Neural crest cell (in vitro differentiated cells): ENCODE measurements at places on chromosomes 12 and 14. TPM values are rescaled to one million over a fixed set of nuclear protein-coding genes. Genes with fewer than 3 reads are reported as not detected.

Gene GZMB
- not detected in 2 replicates for total RNA-seq

DNA sequence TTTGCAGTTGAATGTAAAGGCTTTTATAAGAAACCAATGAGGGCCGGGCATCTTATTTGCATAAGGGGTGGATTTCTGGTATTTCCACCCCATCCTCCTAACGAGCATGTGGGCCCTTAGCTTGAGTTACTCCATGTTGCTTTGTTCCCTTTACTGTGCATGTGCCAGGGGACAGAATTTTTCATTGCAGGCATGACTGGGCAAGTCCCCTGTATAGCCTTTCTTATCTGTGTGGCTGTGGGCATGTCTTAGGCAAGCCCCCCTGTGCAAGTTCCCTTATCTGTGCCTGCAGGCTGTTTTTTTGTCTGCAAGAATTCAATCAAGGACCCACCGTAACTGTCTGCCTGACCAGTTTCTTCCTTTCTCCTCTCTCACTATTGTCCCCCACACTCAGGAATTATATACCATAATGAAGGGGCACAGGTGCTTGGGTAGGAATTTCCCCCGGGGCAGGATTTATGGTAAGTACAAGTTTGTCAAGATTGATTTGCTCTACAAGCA, 152.2 kb upstream of the CNOT2 start:
- no peaks in the 10 kb centered on the region for H3K36me3 ChIP-seq
- no peak overlapping the region for H3K4me3 ChIP-seq
- H3K27ac ChIP-seq, result peak overlapping the region; percentile 30

DNA sequence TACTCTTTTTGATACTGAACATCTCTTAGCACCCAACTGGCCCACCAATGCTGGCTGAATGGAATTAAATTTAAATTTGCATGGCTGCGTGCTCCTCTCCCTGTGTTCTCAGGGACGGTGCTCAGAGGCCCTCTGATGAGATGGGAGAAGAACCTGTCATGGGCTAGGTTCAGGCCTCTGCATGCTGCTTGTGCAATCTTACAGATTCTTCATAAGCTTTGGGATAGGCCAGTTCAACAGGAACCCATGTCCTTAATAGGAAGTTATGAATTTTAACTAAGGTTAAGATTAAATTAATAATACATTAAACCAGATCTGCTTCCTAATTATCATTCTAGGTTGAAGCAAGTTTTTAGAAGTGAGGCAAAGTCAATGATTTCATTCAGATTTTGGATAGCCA, 119.7 kb upstream of the LRIG3 start:
- no peak overlapping the region for H3K4me3 ChIP-seq
- no peaks in the 10 kb centered on the region for H3K27me3 ChIP-seq
- H3K36me3 ChIP-seq, result no peaks in the 10 kb centered on the region
- H3K4me1 ChIP-seq, result peaks cover 75% of the 10 kb centered on the region
- DNase-seq, result no peak

DNA sequence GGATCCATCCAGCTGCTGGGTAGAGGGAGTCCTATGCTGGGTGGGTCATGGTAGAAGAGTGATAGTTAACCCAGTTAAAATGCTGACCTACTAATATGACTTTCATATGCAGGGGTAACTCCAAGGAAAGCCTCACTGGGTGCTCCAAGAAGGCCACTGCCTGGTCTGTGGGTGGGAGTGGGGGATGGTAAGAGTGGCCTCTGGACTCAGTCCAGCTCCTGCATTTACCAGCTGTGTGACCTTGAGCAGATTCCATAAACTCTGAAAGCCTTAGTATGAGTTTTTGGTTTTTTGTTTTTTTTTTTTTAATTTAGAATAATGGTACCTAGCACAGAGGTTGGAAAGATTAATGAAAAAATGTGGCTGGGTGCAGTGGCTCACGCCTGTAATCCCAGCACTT, 51.6 kb downstream of the ARF6 start:
- no peak for DNase-seq
- H3K27me3 ChIP-seq, result no peaks in the 10 kb centered on the region
- peaks cover 2% of the 10 kb centered on the region for H3K36me3 ChIP-seq

Gene PLCZ1
- not detected in 2 replicates for total RNA-seq

DNA sequence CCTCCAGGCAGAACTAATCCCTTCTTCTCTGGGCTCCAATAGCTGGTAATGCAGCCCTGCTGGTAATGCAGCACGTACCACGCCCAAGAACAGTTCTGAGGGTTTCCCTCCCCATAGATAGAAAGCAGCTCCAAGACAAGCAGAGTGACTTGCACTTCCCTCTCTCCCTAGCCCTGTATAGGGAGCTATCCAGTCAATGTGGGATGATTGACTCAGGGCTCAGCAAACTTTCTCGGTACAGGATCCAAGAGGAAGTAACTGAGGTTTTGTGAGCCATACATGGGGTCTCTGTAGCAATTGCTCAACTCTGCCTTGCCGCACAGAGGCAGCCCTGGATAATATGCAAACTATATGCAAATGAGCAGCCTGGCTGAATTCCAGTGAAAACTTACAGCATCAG, 15.5 kb upstream of the FKBP4 start:
- DNase-seq, result no peak
- no peak overlapping the region for H3K4me3 ChIP-seq
- H3K27me3 ChIP-seq, result peaks cover 5% of the 10 kb centered on the region
- no peak overlapping the region for H3K27ac ChIP-seq
- peaks cover 5% of the 10 kb centered on the region for H3K4me1 ChIP-seq
- H3K36me3 ChIP-seq, result no peaks in the 10 kb centered on the region

DNA sequence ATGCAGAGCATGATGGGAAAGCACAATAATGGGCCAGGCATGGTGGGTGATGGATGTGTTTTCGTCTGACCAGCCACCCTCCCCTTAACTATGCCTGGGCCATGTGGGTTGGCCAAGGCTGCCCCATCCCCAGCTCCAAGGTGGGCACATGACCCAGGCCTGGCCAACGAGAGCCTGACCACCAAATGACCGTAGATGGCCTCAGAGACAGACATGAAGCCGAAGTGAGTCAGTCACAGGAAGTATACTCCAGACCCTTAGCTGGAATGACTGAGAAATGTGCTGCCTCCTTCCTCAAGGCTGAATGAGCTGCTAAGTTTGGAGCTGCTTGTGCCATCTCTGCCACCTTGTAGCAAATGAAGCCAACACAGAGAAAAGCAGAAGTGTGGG, 233.6 kb downstream of the BCL11B start:
- H3K27ac ChIP-seq, result no peak overlapping the region
- DNase-seq, result no peak
- H3K4me1 ChIP-seq, result peaks cover 42% of the 10 kb centered on the region
- H3K27me3 ChIP-seq, result peaks cover 86% of the 10 kb centered on the region
- no peak overlapping the region for H3K4me3 ChIP-seq
- no peaks in the 10 kb centered on the region for H3K36me3 ChIP-seq

DNA sequence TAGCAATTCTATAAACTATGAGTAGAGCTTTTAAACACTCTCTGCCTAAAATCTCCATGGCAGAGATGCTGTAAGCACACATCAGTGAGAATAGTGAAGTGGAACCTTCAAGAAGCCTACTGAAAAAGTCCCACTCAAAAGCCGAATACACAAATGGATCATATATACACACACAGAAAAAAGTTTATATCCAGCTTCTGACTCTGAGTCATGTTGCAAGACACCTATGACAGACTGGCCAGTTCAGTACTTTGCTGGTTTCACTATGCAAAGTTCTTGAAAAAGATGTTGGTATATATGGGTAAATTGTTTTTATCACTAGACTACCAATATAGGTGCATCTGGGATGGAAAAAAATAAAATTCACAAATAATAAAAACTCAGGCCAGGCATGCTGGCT, 126.1 kb downstream of the KCNK10 start:
- DNase-seq, result no peak
- H3K36me3 ChIP-seq, result no peaks in the 10 kb centered on the region
- H3K27ac ChIP-seq, result no peak overlapping the region
- H3K4me1 ChIP-seq, result peaks cover 40% of the 10 kb centered on the region
- peaks cover 16% of the 10 kb centered on the region for H3K27me3 ChIP-seq

DNA sequence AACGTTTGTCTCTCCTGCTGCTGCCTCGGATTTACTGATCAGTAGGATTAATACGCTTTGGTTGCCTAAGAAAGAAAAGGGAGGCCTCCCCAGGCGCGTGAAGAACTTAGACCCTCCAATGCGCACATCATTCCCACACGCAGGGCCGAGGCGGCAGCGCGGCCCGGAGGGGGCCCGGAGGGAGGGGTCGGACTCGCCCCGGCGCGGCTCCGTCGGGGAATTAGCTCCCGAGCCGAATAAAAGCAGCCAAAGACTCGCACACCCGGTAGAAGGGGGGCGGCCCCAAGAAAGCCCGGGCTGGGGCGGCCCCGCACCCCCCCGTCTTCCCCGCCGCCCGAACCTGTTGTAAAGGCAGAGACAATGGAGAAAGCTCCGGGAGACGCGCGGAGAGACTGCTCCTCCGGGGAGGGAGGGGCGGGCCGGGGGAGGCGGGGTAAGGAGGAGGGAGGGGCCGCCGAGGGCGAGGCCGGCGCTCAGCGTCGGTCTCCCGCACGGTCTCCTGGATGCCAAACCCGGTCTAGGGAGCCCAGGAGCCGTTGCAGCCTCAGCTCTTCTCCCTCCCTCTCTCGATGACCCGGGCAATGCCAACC, at the start of gene NELL2:
NELL2 (minus strand) TSS at position 362 of the 590 bp plus-strand sequence. CDS start 446 bp downstream, outside the sequence.
- H3K4me1 ChIP-seq, result peaks cover 34% of the 10 kb centered on the region
- peaks cover 37% of the 10 kb centered on the region for H3K27me3 ChIP-seq
- peak within 1 kb of the TSS; percentile 99 for H3K4me3 ChIP-seq
- peaks cover under 1% of the 10 kb centered on the region for H3K36me3 ChIP-seq

Gene MIP
- total RNA-seq, result not detected in 2 replicates

Gene KCNMB4
- 6.1 and 6.9 TPM in 2 replicates for total RNA-seq

Gene HPD
- 0.21 TPM in 1 of 2 replicates, not detected in the other for total RNA-seq

DNA sequence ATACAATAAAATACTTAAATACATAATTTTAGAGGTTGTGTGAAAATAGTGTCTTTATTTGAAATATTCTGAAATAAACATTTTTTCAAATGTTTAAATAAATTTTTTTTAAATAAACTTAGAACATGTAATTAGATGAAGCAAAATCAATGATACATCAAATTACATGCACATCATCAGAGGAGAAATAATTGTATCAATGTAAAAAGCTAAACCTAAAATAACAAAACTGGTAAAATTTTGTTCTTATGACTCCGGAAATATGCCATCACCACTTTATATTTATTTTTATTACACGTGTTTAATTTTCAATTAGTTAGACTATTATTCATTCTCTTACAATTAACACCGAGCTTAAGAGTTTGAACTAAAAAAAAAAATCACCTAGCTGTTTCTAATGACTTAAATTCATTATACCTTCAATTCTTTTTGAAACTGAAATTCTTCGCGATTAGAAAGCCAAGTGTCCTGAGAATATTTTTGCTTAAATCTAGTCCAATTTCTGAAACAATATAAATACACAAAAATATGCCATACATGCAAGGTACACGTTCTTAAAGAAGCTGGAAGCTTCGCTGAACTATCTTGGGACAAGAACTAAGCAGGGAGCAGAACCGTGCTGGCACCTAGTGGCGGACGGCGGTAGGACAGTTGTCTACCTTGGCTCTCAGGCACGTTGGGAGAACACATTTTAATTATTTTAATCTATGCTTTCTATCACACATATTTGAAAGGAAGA, 230.5 kb downstream of the SLC25A21 start:
- H3K27ac ChIP-seq, result no peak overlapping the region
- no peaks in the 10 kb centered on the region for H3K36me3 ChIP-seq
- H3K4me3 ChIP-seq, result no peak overlapping the region
- peak; percentile 79 for DNase-seq
